8988T (cell line): ENCODE measurements at places on chromosomes 3 and 15.

- no peak for DNase-seq
Observed at GRCh38 chr3:195823999-195824398, 12.3 kb upstream of the MUC4 start.

- no peak for DNase-seq
Observed at GRCh38 chr3:172208586-172209332, 169.4 kb downstream of the FNDC3B start.

DNA sequence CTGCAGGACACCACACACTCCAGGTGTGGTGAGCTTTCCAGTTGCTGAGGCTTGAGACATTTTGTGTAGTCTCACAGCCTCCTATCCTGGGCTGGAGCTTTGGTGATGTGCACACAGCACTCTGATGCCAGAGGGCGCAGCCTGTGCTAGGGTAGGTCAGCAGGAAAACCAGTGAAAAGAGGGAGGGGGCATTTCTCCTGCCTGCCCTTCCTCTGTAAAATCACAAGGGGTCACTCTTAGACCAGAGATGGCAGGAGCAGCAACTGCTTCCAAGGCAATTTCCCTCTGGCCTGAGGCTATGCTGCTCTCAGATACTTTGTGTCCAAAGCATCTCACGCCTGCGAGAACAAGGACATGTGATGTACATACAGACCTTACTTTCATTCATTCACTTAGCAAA, 16.5 kb upstream of the MUSTN1 start:
- DNase-seq, result peak; percentile 88

GRCh38 chr3:154464440-154465190, 34.6 kb upstream of the GPR149 start:
- DNase-seq, result no peak

DNA sequence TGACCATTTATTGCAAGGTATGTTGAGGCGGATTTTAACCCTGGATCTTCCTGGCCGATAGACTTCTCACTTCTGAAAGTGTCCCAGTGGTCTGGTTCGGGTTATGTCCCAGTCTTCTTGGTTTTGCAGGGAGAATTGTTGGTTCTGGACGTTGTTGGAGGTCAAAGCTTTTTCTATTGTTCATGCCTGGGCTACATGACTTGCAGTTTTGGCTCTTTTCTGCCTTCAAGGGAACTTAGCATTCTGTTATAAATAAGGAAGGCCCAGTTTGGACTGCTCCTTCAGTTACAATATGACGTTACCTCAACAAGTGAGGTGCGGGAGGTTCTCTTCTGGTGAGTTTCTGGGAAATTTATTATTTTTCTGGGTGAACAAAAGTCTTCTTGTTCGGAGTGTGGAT, 614.3 kb downstream of the DIPK2A start:
- no peak for DNase-seq

DNA sequence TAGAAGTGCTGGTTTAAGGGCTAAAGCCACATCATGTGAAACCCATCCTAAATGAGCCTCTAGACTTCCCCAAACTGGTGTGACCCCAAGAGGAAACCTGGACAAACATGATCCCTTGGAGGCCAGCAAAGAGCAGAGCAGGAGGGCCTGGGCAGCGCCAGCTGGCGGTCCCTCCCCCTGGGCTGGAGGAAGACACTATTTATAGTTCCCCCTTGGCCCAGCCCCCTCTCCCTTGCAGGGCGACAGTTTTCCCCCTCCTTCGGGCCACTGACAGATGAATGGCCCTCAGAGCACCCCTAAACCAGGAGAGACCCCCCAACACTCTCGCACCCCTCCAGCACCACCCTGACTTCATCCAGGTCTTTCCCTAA, 2.9 kb downstream of the UCN2 start:
- DNase-seq, result no peak

DNA sequence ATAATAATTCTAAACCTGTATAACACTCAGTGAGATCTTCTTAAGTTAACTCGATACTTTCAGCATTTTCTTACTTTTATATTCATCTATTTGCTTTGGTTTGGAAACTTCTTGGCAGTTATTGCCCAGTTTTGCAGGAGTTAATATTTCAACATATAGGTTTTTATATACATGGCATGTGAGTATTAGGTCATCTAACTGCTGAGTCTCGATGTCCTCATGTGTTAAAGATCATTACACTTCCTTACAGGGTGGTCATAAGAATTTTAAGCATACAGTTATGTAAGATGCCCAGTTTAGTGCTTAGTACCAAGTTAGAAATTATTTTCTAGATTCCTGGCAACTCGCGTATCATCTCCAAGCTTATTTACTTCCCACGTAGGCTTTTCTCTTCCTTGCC, 62.9 kb downstream of the TMEM39A start:
- DNase-seq, result no peak

DNA sequence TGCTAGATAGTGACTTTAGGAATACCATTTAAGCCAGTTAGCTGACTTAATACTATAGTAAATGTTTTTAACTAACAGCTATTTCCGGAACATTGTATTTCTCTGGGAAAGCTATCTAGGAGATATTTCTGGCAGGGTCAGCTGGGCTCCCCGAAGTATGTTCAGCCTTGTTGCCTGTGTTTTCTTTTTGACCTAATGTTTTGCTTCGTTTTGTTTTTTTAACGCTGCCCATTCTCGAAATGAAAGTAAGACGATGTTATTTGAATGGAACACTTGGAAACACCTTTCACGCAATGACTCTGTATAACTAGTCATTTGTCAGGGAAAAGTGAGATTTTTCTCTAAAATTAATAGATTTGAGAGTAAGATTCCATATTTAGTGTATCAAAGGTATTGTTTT, 702.9 kb upstream of the NAALADL2 start:
- no peak for DNase-seq

GRCh38 chr15:88636050-88636449, 2.8 kb upstream of the ISG20 start:
- no peak for DNase-seq

DNA sequence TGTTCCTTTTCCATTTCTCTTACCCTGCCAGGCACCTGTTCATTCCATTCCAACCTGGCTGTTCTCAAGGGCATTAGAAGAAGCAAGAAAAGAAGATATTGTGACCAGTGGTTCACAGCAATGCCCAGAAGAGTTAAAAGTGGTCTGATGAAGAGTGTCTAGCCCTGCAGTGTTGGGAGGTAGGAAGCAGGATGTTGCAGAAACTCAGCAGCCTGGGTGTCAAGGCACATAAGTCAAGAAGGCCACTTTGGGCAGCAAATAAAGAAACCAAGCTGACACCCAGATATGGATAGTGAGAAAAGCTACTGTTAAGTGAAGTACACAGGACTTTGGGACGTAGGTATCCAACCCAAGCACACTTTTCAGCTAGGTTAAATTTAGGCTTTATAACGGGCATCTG, 199.9 kb upstream of the SATB1 start:
- DNase-seq, result no peak

- no peak for DNase-seq
Observed at GRCh38 chr15:69156736-69157381, 3.6 kb upstream of the GLCE start.

DNA sequence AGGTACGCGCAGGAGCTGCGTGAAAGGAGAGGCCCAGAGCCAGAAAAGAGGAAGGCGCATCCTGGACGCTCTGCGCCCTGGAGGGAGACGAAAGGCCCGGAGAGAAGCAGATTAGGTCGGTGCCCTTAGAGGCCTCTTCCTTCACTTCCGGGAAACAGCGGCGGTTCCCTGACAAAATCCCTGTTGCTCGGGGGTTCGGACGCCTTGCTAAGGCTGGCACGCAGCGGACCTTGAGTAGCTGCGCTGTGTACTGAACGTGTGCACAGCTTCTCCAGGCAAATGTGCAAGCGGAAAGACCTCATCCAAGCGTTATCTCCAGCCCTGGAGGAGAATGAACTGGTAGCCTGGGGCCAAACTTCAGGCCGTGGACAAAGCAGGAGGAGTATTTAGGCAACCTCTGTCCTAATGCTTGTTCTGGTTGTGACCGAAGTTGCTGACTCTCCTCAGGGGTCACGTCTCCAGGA, 3.0 kb upstream of the SOX14 start:
- no peak for DNase-seq

GRCh38 chr15:74136540-74136813, 6.1 kb downstream of the ISLR2 start:
- DNase-seq, result no peak

- no peak for DNase-seq
Observed at GRCh38 chr3:184952671-184953070, 140.7 kb downstream of the VPS8 start.

GRCh38 chr3:122826278-122826677, 31.4 kb downstream of the SLC49A4 start:
- DNase-seq, result no peak

DNA sequence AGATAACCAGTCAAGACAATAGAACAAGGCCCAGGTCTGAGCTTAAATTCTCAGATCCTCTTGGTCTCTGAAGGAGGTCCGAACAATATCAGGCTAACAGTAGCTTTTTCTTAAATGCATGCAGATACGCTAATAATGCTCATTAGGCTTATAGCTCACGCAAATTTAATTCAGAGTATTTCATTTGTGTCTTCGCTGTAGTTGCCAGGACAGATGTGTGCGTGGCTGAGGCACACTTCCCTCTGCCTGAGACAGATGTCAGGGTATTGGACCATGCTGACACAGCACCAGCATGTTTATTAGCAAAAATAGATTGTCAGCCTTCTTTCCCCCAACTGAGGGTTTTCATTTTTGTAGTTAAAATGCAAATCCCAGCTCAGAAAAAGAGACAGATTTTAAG, 102.9 kb upstream of the BFSP2 start:
- DNase-seq, result no peak

DNA sequence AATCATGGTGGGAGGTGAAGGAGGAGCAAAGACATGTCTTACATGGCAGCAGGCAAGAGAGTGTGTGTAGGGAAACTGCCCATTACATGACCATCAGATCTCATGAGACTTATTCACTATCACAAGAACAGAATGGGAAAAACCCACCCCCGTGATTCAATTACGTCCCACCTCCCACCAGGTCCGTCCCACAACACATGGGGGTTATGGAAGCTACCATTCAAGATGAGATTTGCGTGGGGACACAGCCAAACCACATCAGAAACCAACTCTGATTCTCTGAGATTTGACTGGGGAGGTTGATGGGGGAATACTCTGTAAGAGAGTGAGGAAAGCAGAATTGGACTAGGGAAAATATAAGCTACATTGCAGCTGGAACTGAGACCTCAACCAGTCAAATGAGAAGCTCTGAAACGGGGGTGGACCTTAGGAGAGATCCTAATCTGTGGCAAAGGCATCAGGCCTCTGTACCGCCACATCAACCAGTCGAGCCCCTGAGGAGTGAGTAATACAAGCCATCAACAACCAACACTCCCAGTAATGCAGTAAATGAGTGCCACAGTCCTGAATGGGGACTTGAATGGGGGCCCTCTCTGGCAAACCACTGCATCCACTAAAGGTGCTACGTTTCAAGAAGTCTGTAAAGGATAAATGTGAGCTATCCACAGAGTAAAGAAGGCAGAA, 207.9 kb upstream of the GADL1 start:
- no peak for DNase-seq

DNA sequence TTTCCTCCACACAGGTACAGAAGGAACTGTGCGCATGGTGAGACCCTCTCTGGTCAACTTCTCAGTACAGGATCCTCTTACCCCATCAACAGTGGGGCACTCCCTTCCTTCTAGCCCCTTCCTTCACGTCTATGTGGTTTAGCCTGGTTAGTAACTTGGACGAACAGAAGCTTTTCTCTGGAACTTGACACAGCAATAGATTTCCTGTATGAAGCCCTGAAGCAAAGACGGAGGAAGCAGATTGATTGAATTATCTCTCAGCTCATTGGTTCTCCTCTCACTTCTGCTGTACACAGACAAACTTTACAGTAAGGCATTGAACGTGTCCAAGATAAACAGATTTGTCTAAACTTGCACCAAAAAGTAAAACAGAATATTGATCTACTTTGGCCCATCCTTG, at the start of gene CD200R1:
Gene CD200R1 (minus strand): TSS at position 210 of the 400 bp plus-strand sequence. CDS start 246 bp downstream, outside the sequence.
- no peak for DNase-seq

GRCh38 chr3:127728417-127729015, 55.8 kb downstream of the ABTB1 start:
- no peak for DNase-seq

DNA sequence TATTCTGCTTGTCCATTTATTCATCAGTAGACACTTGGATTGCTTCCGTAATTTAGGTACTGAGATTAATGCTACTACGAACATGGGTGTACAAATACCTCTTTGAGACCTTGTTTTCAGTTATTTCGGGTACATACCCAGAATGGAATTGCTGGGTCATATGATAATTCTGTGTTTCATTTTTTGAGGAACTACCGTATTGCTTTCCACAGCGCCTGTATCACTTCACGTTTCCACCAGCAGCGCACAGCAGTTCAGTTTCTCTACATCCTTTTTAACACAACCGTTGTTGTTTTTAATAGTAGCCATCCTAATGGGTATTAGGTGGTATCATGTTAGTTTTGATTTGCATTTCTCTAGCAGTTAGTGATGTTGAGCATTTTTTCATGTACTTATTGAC, 9.5 kb downstream of the PAK2 start:
- no peak for DNase-seq

GRCh38 chr15:24621630-24622215, 53.9 kb upstream of the NPAP1 start:
- DNase-seq, result no peak

DNA sequence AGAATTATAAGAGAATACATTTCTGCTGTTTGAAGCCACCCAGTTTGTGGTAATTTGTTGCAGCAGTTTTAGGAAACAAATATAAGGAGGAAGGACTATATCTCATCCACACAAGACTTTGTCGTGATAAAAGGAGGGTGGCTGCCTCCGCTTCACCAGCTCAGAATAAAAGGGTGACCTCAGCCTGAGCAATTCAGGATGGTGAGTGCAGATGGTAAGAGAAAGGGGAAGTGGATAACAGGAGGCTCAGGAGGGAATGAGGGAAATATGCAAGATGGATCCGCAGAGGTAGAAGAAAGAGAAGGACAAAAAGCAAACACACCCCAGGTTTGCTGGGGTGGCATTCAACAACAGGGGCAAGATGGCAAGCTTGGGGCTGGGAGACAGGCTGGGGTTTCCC, 108.1 kb upstream of the TNFAIP8L3 start:
- DNase-seq, result no peak

- DNase-seq, result no peak
Observed at GRCh38 chr15:57305009-57305408, 71.3 kb upstream of the CGNL1 start.

GRCh38 chr3:17546500-17547255, 195.8 kb downstream of the TBC1D5 start:
- DNase-seq, result no peak
